ENCODE measurements at places on chromosomes 5 and 9.

DNA sequence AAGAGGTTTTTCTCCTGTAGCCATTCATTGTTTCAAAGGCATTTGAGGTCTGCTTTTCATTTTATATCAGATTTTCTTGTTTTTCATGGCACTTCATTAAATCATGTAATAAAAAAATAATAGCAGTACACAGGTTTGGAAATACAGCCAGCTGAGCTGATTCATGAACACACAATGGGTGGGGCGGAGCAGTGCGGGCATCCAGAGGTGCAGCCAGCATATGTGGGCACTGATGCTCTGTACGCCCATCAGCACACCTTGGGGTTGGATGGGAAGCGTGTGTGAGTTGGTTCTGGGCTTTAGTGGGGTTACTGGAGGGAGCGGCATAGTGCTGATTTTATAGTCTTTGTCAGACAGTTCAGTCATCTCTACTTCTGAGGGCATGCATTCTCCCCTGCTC lies 54.2 kb upstream of the IRX4 start:
- no peak for DNase-seq

GRCh38 chr9:87276327-87276841 lies 221.3 kb upstream of the DAPK1 start:
- no peak for DNase-seq

GRCh38 chr9:133938086-133938485 lies 54.0 kb downstream of the VAV2 start:
- no peak for DNase-seq

DNA sequence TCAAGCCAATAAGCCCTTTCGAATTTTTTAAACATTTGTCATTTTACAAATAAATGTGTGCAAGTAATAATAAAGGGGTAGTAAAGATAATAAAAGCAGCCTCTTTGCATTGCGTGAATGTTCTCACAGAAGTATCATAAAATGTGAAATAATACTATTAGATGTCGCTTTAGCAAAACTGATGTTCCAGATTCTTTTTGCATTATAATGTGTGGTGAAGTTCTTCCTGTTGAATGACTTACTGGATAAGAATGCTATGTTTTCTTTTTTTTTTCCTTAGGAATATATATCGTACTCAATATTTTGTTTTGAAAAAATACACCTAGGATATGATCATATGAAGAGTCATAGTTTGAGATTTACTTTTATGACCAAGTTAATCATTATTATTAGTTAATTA lies 85.2 kb upstream of the CDH12 start:
- no peak for DNase-seq

- no peak for DNase-seq
These were observed 96.5 kb downstream of the SMIM23 start for GRCh38 chr5:171882118-171882517.

DNA sequence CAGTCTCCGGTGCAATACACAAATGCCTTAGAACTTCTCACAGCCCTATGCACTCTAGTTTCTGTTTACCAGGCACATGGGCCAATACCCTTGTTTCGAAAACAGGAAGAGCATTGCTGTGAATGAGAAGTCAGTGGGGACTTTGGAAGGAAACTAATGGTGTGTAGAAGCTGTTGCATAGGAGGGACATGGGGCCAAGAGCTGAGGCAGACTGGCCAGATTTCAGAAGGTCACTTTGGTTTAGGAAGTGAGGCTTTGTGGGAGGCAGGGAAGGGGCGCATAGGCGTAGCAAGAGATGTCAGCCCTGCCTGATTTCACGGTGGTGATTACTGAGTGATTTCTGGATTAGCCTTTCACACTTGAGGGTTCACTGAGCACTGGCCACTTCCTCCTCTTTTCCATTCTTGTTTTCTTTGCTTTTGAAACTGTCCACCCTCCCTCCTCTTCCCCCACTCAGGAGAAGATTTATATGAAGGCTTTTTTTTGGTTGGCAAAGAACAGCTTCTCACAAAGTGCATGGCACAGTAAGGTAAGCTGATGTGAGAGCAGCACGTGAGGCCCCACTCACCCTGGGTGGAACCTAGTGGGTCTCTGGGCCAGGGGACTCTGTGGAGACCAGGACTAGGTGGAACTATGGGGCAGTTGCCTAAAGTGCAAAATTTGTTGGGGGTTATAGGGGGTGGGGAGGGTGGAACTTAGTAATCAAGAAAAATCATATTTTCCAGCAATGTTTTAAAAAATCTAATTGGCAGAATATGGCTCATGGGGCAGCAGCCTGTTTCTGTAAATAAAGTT lies 6.1 kb upstream of the TMEM252 start:
- DNase-seq = no peak

DNA sequence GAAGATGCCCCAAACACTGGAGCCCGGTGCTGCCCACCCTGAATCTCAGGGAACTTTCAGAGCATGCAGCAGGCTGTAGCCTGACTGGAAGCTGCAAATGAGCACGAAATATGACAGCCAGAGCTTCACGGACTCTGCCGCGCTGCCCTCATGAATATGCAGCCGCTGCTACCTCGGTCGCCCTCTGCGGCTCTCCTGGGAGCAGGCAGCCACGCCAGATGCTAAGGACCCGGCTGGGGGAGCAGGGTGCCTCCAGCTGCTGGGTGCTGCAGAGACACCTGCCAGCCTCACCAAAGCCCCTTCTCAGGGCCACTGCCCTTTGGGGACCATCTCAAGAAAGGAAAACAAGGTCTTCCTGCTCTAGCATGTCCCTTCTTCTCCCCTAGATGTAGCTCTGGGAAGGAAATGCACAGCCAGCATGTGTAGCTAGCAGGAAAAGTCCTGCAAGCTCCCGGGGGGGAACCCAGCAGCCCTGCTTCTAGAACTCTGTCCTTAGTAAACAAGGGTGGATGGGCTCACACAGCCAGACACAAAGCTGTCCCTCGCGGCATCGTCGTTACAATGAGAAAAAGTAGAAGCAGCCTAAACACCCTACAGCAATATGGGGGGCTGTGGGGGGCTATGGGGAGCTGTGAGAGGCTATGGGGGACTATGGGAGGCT lies 56.8 kb upstream of the OLFM1 start:
- no peak for DNase-seq

GRCh38 chr5:132594170-132594569 lies 37.4 kb downstream of the RAD50 start:
- DNase-seq = no peak

- no peak for DNase-seq
These were observed 3.0 kb upstream of the HNRNPAB start for GRCh38 chr5:178201221-178201926.

GRCh38 chr9:4600368-4600767 lies 61.7 kb upstream of the PLPP6 start:
- DNase-seq = no peak

GRCh38 chr5:166505067-166505466 lies 1786.4 kb upstream of the WWC1 start:
- DNase-seq = no peak

DNA sequence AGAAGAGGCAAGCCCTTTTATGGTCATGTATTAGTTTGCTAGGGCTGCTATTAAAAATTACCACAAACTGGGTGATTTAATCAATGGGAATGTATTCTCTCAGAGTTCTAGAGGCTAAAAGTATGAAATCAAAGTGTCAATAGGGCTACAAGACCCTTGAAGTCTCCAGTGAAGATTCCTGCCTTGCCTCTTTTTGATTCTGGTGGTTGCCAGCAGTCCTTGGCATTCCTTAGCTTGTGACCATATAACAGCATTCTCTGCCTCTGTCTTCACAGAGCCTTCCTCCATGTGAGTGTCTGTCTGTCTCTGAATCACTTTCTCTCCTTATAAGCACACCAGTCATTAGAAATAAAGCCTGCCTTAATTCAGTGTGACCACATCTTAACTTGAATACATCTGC lies 282.7 kb downstream of the KCNN2 start:
- no peak for DNase-seq

DNA sequence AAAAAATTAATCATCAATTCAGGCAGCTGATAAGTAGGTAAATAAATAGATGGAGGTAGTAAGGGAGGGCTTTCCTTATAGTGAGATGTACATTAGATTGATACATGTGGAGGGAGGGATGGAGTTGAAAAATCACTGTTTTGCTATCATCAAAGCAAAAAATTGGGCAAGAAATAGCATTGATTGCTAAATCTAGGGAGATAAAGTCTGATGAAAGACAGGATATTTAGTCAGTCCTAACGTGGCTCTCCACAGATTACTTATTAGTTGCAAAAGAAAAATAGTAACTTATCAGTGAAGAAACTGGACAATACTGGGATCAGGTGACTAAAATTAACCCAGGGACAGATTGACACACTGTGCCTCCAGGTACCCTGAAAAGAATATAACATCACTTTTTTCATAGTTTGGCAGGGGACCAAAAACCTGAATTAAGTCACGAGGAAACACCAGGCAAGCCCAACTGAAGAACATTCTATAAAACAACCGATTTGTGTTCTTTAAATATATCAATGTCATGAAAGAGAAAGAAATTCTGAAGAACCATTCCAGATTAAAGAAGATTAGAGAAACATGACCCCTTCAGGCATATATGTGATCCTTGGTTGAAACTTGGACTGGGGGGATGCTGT lies 27.1 kb upstream of the GOLPH3 start:
- no peak for DNase-seq

- DNase-seq = no peak
These were observed 50.6 kb downstream of the FBXL7 start for GRCh38 chr5:15550502-15551112.

- no peak for DNase-seq
These were observed 96.8 kb upstream of the PJA2 start for GRCh38 chr5:109506556-109506955.

GRCh38 chr9:112239708-112240107 lies 64.6 kb upstream of the SUSD1 start:
- DNase-seq = no peak

DNA sequence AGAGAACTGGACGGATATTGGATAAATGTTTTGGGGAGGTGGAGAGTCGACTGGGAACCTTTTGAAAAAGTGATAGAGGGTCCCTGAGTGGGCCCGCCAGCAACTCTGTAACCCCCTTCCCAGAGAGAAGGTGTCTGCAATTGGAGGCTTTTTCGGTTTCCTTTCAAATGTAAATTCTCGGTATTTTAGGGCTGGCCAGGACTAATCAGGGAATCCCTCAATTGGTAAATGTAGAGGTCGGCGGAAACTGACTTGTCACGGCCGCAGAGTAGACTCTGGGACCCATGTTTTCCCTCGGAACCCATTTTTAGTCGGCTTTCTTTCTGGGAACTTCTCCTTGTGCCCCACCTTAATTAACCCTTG lies 524 bp downstream of the CCNB1 start:
- DNase-seq = no peak

- no peak for DNase-seq
These were observed 35.7 kb downstream of the PCDHAC2 start for GRCh38 chr5:141001844-141002604.

DNA sequence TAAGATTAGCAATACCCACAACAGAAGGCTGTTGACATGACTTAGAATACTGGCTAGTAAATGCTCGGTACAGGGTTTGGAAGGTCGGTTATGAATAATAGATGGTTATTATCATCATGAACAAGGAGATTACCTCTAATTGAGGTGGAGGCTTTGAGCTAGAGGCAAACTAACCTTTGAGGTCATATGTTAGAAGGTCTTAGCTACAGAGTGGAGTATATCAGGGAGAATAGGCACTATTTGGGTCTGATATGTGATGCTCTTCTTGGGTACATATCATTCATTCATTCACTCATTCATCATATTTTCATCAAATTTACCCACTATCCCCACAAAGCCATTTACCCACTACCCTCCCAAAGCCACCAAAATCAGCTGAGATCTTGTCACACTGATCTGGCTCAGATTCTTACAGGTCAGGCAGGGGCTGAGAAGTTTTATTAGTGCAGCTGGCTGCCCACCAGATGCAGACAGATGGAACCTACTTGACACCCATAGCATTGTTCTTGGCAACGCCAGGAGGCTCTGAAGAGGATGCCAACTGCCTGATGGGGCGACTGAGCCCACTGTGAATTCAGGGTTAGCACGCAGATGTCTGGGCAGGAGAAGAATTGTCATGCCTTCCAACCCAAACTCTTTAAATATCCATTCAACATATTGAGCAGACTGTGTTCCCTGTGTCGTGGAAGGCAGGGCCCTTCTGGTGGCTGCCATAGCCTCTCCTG lies 90.2 kb upstream of the SH3PXD2B start:
- DNase-seq = no peak

DNA sequence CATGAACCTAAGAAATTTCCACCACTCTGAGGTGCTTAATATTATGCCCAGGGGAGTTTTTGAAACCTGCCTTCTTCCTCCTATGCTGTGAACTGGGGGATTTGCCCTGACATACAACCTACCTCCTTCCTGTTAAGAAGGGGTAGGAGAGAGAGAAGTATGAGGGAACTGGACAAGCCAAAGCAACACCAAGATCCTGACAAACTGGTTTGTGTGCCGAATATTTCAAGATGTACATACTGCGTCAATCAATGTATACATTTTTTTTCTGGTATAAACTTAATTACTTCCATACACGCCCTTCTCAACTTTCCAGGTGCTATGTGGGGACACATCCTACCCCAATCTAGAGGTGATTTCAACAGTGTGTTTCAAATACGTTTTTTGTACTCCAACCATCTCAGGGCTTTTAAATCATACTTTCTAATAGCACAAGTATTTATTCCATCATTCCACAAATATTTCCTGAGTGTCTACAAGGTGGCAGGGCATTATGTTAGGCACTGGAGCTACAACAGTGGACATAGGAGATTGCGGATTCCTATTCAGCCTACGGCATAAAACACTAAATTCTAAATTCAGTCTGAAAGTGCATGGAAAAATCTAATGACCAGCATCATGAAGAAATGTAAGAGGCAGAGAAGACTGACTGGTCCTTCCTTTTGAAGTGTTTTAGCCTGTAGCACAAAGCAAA lies 70.1 kb upstream of the IFNK start:
- DNase-seq = no peak

GRCh38 chr5:112737070-112737462 lies 619 bp upstream of the APC start:
- DNase-seq = no peak

GRCh38 chr9:15824310-15824709 lies 271.5 kb downstream of the CCDC171 start:
- DNase-seq = no peak

- DNase-seq = no peak
These were observed 30.1 kb upstream of the PRDM12 start for GRCh38 chr9:130634191-130634768.

GRCh38 chr5:168578538-168579487 lies at the start of gene PANK3:
Gene PANK3, minus strand, starts transcription at chr5:168579368. Its CDS starts 85 bp downstream, at chr5:168579283.
- DNase-seq = no peak

DNA sequence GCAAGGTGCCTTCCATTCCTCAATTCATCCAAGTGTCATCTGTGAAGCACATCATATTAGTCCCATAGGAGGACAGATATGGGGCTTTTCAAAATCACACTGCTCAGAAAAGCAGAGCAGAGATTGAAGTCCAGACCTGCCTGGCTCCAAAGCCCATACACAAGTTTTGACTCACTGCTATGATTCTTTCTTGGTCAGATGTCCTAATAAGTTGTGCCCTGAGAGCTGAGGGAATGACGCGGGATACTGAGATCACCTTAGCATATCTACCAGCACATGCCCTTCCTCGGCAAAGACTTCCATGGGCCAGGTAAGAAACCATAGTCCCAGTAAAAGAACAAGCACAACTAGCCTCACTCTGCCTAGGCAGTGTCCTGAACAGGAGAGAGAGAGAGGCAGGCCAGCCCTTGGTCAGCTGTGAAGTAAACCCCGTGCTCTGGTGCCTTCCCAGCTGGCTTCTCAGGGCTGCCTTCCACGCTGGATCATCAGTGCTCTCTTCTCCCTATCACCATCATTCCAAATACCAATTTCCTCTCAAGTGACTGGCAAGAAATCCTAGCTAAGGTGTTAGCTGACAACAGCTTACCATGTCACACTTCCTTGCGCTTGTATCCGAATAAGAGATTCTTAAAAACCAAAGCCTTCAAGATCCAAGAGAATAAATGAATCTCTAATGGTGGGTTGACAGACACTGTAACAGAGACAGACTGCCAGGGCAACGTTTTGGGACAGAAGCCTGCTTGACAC lies 73.2 kb downstream of the SIL1 start:
- no peak for DNase-seq

Measured in stimulated activated CD8-positive, alpha-beta memory T cell treated with anti-CD3 and anti-CD28 coated beads, Interleukin-15, amount 100 ng/mL, for 48 hours (primary cell).